ENCODE measurements at places on chromosomes 6 and 20.

DNA sequence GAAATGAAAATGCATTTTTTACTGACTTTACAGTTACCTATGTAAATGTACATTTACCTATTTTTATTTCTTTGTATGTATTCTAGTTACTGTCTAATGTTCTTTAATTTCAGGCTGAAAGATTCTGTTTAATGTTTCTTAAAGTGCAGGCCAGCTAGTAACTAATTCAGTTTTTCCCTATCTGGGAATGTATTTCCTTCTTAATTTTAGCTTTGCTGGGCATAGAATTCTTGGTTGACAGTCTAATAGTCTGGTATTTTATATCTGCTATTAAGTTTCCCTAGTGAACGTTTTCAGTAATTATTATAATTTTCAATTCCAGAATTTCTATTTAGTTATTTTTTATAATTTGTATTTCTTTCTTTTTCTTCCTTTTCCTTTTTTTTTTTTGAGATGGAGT is 186.0 kb upstream of the NOX3 start:
- no peak for DNase-seq

GRCh38 chr6:108117427-108118358 is 43.2 kb upstream of the OSTM1 start:
- DNase-seq, result no peak

- no peak for DNase-seq
These were observed 14.1 kb downstream of the MYBL2 start for GRCh38 chr20:43680981-43681380.

DNA sequence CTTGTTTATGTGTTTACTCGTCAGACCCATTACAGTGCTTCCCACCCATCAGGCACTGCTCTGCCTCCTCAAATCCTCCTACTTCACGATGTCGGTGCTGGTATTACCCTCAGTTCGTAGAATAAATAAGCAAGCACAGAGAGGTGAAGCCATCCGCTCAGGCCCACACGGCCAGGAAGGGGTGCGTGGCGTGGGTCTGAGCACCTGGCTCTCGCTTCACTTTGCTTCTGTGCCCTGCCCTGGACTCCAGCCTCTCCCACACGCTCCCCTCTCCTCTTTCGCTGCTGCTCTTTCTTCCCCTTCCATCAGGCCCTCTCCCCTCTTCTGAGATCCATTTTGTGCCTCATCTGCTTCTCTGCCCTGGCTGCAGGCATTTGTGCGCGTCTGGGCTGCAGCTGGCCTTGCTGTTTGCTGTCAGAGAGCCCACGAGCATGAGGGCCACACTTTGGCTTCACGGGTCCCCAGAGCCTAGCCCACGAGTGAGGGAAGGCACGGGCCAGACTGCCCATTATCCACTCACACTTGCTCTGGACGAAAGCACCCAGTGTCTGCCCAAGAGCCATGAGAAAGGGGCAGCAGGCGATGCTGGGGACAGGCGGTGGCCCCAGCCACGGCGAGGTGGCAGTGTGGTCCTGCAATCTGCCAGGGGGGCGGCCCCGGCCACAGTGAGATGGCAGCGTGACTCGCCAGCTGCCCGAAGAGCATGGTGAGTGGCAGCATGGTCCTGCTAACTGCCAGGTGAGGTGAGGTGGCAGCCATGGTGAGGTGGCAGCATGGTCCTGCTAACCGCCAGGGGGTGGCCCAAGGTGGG is 96.2 kb upstream of the MPC1 start:
- no peak for DNase-seq

- DNase-seq, result no peak
These were observed 11.0 kb downstream of the ECI2 start for GRCh38 chr6:4124351-4124750.

GRCh38 chr6:10266061-10266460 is 148.8 kb downstream of the TFAP2A start:
- DNase-seq, result no peak

DNA sequence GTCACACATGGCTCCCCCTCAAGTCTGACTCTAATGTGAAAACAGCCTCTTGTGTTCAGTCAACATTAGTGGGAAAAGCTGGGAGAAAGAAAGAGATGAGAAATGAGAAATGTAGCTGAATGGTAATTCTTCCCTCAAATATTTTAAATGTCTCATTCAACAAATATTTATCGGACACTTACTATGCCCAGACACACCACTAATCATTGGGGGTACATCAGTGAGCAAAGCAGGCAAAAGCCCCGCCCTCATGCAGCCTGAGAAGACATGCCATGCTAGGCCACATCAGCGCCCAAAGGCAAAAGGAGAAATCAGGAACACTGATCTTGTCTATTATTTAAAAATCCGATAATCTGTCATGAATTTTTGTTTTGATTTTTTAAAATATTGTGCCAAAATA is 89.9 kb upstream of the ASF1A start:
- no peak for DNase-seq

- no peak for DNase-seq
These were observed 145.1 kb upstream of the PLN start for GRCh38 chr6:118403036-118403435.

GRCh38 chr6:40755749-40756452 is 168.7 kb upstream of the LRFN2 start:
- no peak for DNase-seq

DNA sequence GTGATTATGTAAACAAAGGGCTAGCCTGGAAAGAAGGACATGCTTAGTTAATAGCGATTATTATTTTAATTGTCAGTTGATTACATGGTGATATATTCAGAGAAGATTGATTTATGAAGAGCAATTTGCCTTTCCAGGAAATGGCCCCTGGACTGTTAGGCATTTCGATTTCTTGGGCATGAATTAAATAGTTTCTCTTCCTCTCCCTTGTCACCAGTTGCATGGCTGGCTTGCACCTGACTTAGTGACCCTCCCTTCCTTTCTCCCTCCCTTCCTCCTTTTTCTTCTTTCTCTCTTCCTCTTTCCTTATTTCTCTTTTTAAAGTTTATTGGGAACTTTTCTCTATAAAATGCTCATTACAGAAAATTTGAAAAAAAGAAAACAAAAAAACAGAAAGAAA is 235.4 kb downstream of the CDC5L start:
- DNase-seq, result no peak

GRCh38 chr6:156662025-156662445 is 115.1 kb upstream of the ARID1B start:
- no peak for DNase-seq

DNA sequence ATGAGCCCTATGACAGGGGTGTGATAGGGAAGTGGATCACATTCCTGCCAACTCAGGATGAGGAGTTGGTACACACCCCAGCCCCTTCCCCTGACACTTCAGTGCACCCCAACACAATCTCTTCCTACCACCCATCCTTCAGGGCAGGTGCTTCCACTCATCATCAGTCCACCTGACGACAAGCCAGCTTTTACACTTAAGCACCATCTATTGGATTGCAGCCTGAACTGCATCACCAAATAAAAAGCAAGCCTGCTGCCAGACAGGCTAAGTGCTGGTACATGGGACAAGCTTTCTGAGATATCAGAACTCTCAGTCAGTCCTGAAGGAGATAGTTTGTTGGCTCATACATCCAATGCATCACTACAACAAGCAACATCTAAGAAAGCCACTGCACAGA is 69.0 kb upstream of the TMEM200A start:
- no peak for DNase-seq

GRCh38 chr6:140581601-140582000 is 1207.2 kb upstream of the CITED2 start:
- DNase-seq, result no peak

DNA sequence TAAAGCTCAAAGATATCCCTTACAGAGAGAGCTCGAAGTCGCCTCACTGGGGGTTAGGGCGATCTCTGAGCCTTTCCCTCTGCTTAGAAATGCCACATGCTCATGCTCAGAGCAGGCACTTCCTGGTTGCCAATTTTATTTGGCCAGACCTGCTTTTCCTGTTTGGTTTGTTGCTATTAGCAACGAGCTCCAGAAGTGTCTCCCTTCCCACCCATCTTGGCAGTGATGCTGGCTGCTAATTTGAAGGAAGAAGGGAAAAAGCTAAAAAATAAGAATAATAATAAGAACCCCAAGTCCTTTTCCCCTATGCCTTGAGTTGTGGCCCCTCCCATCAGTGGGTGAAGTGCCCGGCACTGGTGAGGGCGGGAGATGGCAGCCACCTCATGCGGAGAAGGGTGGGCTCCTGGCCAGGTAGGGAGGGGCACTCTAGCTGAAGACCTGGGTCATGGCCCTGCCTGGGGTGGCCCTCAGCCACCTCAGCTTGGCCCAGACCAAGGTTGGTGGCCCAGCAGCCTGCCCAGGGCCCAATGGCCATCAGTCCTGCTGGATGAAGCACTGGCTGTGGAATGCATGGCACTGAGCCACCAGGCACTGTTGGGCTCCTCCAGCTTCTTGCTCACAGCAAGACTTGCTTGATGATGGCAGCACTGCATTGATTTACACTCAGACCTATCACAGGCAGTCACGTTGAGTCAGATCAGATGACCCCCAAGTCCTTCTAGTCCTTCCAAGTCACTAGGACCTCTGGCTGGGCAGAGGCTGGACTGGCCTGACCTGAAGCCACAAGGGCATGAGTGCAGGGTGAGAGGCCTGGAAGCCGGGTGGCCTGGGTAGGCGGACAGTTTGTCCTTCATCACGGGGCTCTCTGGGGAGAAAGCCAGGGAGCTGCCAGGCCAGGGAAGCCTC is 79.0 kb downstream of the SYNJ2 start:
- DNase-seq, result peak; percentile 38

DNA sequence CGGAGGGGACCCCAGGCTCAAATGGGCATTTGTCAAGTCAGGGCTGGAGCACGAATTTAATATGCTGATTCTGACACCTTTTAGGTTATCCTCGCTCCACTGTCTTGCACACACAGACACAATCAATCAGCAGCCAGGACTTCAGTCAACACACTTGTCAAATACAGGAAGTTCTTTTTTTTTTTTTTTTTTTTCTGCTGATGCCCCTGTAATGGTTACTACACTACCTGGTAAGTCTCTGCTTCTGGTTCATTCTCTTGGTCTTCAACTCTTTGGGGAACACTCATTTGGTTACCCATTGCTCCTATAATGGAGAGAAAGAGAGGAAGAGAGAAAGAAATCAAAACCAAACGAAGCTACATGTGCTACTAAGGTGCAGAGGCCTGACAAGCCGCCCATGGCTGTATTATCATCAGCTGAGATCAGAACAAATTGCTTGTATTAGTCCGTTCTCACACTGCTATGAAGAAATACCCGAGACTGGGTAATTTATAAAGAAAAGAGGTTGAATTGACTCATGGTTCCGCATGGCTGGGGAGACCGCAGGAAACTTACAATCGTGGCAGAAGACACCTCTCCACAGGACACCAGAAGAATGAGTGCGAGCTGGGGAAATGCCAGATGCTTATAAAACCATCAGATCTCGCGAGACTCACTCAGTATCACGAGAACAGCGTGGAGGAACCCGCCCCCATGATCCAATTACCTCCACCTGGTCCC is 11.8 kb downstream of the BCAS1 start:
- DNase-seq, result no peak

DNA sequence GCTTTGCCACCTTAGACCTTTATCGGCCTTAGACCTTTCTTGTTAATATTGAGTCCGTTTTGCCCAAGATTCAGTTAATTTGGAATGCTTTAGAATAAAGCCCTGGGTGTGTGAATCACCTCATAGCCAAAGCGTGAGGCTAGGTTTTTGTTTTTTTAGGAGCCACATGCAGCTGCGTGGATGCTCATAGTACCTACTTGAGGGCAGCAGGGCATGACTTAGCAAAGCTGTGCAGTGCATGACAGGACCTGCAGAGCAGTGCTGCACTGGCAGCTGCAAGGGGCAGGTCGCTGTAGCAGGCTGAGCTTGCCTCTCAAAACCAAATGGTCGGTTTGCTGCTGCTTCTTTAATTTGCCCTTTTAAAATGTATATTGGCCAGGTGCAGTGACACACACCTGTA is 116.1 kb downstream of the JAG1 start:
- no peak for DNase-seq

DNA sequence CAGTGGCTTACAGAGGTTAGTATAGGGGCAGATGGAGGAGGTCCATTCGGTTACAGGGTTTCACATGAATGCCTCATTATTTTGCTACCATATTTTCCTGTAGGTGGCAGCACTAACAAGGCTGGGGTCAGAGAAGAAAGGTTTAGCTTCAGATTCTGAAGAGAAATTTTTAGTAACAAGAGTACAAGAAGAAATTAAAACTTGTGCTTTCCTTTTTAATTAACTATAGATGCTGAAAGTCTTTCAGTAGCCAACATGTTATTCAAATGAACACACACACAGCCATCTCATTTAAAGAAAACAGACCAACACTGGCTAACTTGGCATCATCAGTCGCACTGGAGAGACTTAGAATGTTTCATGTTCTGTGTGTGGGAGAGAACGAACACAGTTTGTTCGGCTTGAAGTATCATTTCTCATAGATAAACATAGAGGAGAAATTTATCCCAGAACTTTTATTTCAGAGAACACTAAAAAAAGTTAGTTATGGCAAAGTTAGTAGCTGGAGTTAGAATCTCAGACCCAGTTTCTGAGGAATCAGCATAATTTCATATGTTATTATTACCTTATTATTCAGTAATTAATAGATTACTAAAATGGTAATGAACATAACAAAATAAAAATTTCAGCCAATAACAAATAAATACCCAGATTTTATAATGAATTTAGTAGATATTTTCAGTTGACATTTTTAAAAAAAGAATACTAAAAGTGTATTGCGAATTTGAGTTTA is 314.0 kb upstream of the RSPO3 start:
- DNase-seq, result peak; percentile 11
